ENCODE measurements at places on chromosomes 5 and 9.

GRCh38 chr5:165919196-165919595 is 2372.2 kb upstream of the WWC1 start:
- H3K27ac ChIP-seq = no peak overlapping the region
- H3K36me3 ChIP-seq = no peaks in the 10 kb centered on the region
- no peaks in the 10 kb centered on the region for H3K4me1 ChIP-seq
- no peak for DNase-seq
- no peaks in the 10 kb centered on the region for H3K27me3 ChIP-seq

GRCh38 chr5:131264451-131265099 is 722 bp downstream of the CDC42SE2 start:
- peak; percentile 46 for DNase-seq
- peak overlapping the region; percentile 85 for H3K27ac ChIP-seq
- no peaks in the 10 kb centered on the region for H3K27me3 ChIP-seq
- peak overlapping the region; percentile 94 for H3K4me3 ChIP-seq
- no peaks in the 10 kb centered on the region for H3K36me3 ChIP-seq
- H3K4me1 ChIP-seq = no peaks in the 10 kb centered on the region

- no peaks in the 10 kb centered on the region for H3K36me3 ChIP-seq
- H3K27me3 ChIP-seq = no peaks in the 10 kb centered on the region
- no peaks in the 10 kb centered on the region for H3K4me1 ChIP-seq
Measured at GRCh38 chr5:147986134-147986757, 77.5 kb upstream of the SPINK5 start.

DNA sequence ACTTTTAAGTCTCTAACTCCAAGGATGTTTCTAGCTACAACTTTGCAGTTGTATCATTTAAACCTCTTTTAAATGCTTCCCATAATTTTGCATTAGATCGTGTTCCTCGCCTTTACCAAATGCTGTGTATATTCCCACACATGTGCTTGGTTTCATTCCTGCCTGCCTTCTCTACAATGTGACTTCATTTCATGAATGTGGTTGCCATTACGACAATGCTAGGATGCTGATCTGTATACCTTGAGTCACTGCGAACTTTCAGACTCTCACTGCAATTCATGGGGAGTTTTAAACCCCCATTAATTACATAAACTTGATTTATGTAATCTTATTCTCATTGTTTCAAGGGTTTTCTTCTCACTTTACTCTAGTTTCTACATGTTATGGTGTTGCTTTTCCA is 50.3 kb downstream of the UBE2QL1 start:
- H3K36me3 ChIP-seq = no peaks in the 10 kb centered on the region
- no peaks in the 10 kb centered on the region for H3K27me3 ChIP-seq
- DNase-seq = no peak
- H3K27ac ChIP-seq = no peak overlapping the region
- H3K4me1 ChIP-seq = no peaks in the 10 kb centered on the region
- no peak overlapping the region for H3K4me3 ChIP-seq

DNA sequence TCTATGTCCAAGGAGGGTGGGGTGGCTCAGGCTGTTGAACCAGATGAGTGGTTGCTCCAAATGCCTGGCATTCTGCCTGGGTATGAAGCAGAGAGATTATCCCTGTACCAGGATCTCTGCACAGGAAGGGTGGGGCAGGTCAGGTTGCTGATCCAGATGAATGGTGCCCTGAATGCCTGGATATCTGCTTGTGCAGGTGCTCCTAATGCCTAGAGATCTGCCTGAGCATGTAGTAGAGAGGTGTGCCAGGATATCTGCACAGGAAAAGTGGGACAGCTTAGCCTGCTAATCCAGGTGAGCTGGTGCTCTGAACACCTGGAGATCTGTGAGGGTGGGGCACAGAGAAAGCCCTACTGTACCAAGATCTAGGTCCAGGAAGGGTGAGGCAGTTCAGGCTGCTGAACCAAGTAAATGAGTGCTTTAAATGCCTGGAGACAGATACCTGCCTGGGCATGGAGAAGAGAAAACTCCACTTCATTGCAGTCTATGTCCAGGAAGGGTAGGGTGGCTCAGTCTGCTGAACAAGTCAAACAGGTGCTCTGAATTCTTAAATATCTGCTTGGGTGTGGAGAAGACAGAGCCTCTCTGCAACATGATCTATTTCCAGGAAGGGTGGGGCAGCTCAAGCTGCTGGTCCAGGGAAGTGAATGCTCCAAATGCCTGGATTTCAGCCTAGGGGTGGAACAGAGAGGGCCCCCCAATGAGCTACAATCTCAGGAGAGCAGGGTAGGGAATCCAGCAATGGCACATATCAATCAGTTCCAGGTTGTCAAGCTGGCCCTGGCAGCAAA is 189.4 kb upstream of the DMRTA1 start:
- no peak overlapping the region for H3K4me3 ChIP-seq
- no peaks in the 10 kb centered on the region for H3K36me3 ChIP-seq
- peaks cover 11% of the 10 kb centered on the region for H3K27me3 ChIP-seq

DNA sequence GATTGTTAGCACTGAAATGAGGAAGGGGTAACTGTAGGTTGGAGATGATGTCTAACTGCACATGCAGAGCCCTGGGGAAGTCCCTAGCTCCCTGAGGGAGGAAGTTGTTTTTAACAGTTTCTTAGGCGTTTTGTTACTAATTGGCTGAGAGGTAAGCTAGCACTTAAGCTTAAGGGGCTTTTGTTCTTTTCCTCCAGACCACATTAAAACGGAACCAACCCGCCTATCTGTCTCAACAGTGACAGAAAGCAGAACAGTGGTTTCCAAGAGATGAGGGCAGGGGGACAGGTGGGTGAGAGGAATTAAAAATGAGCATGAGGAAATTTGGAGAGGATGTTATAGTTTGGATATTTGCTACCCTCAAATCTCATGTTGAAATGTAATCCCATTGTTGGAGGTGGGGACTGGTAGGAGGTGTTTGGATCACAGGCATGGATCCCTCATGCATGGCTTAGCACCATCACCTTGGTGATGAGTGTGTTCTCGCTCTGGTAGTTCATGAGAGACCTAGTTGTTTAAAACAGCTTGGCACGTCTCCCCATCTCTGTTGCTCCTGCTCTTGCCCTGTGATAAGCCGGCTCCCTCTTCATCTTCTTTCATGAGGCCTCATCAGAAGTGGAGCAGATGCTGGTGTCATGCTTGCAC is 38.9 kb downstream of the LYRM7 start:
- no peak overlapping the region for H3K4me3 ChIP-seq
- no peak overlapping the region for H3K27ac ChIP-seq
- H3K27me3 ChIP-seq = no peaks in the 10 kb centered on the region
- no peaks in the 10 kb centered on the region for H3K4me1 ChIP-seq
- H3K36me3 ChIP-seq = no peaks in the 10 kb centered on the region

DNA sequence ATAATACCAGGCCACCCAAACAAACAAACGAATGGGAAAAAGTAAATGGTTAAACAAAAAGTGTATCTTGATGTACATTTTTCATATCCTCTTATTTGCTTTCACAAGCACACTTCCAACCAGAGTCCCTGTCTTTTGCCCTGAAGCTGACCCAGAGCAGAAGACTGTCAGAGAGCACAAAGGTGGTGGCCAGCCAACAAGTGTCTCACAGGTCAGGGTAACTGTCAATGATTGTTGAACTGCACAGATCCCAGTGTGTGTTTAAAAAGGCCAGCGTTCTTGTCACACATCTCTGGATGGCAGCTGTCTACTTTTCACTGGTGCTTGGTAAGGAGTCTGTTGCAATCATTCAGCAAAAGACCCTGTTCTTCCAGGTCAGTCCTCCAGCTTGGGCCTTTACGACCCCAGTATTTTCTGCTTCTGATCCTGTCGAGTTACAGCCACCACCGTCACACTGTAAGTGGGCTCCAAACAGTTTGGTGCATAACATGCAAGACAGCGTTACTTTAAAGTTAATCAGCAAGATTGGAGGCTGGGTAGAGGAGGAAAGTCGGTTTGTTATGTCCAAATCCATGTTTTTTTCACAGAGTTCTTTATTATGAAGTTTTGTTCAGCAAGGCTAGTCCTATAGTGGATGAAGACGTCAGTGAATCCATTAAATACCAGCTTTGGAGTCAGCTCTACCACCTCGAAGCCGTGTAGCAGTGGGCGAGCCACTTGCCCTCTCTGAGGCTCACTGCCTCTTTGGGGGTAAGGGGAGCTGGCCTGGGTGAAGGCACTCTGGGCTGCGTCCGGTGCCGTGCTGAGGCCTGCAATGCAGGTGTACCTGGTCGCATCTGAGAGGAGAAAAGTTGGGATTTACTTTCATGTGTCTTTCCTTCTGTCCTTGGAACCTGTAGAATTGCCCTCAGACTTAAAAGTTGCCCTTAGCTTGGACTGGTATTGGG is 265.7 kb downstream of the AOPEP start:
- no peak overlapping the region for H3K27ac ChIP-seq
- DNase-seq = no peak
- no peak overlapping the region for H3K4me3 ChIP-seq
- no peaks in the 10 kb centered on the region for H3K36me3 ChIP-seq
- H3K27me3 ChIP-seq = no peaks in the 10 kb centered on the region

- H3K36me3 ChIP-seq = no peaks in the 10 kb centered on the region
- H3K27ac ChIP-seq = no peak overlapping the region
- H3K4me3 ChIP-seq = no peak overlapping the region
- DNase-seq = no peak
- H3K27me3 ChIP-seq = no peaks in the 10 kb centered on the region
Measured at GRCh38 chr5:158792186-158792585, 307.5 kb downstream of the EBF1 start.

DNA sequence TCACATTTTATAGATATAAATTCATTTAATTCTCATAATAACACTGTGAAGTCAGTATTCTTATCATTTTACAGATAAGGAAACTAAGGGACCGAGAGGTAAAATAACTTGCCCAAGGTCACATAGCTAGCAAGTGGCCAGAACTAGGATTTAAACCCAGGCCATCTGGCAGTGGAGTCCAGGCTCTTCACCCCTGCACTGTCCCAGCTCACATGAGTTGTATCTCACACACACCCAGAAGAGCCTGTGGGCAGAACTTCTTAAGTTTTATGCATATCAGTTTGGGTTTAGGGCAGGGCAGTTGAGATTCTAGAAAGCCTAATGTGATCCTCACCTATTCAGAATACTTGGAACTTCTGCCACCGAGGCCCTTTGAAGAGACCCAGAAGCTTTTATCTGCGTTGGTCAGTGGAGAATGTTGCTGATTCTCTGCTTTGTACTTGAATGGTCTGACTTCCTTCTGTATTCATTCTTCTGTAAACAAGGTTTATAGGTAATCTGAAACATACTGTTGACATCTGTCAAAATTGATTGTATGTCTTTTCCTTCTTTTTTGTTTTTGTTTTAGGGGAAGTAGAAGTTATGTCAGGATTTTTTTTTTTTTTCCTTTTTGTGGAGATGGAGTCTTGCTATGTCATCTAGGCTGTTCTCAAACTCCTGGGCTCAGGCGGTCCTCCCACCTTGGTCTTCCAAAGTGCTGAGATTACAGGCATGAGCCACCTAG is 75.8 kb downstream of the KIAA1958 start:
- H3K4me1 ChIP-seq = peaks cover 4% of the 10 kb centered on the region
- no peak overlapping the region for H3K4me3 ChIP-seq
- DNase-seq = no peak
- no peaks in the 10 kb centered on the region for H3K27me3 ChIP-seq

GRCh38 chr9:70514273-70514672 is 99.8 kb upstream of the KLF9 start:
- DNase-seq = no peak
- no peak overlapping the region for H3K4me3 ChIP-seq
- no peak overlapping the region for H3K27ac ChIP-seq
- H3K27me3 ChIP-seq = no peaks in the 10 kb centered on the region
- H3K36me3 ChIP-seq = no peaks in the 10 kb centered on the region

DNA sequence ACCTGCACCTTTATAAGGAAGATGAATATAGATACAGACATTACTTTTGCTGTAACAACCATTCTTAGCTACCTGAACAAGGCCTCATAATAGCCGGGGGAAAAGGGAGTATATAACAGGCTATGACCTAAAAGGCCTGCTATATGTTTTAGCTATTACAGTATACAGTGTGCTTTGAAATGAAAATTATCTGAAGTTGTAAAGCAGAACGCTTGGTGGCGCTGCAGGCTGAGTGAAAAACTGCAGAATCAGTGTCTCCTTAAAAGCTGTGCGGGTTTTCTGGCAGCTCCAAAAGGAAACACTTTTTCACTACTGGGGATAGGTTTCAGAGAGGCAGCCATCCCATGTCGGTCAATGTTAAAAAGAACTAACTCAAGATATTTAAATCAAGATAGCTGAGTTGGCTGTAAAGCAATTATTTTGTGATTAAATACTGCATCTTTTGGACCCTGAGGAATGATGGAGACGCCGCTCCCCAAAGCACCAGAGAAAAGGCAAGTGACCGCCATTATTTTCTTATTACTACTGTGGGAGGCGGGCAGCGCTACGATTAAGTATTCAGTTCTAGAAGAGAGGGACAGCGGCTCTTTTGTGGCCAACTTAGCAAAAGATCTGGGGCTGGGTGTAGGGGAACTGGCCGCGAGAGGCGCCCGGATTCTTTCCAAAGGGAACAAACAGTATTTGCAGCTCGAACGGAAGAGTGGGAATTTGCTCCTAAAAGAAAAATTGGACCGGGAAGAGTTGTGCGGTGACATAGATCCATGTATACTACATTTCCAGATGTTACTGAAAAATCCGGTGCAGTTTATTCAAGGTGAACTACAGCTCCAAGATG is 5.9 kb downstream of the PCDHB6 start:
- H3K4me1 ChIP-seq = no peaks in the 10 kb centered on the region
- DNase-seq = no peak
- H3K27ac ChIP-seq = no peak overlapping the region
- H3K36me3 ChIP-seq = no peaks in the 10 kb centered on the region

DNA sequence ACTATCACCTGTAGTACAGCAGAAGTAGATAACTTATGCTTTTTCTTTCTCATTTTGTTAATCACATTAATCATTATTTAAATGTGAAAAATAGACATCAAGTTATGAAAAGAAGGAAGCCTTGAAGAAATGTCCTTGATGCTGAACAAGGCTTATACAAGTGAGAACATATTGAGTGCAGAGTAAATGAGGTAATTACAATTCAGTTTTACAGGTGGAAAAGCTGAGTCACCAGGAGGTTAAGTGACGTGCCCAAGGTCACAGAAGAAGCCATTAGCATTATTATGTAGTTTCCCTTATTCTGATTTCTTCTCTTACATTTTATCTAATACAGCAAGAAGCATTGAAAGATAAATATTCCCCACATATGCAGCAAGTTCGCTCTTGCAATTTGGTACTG is 998.5 kb upstream of the CDH6 start:
- no peaks in the 10 kb centered on the region for H3K36me3 ChIP-seq
- no peaks in the 10 kb centered on the region for H3K4me1 ChIP-seq
- H3K27me3 ChIP-seq = no peaks in the 10 kb centered on the region
- H3K27ac ChIP-seq = no peak overlapping the region
- no peak for DNase-seq
- no peak overlapping the region for H3K4me3 ChIP-seq

GRCh38 chr5:177368869-177369644 is 11.3 kb downstream of the RGS14 start:
- H3K4me3 ChIP-seq = no peak overlapping the region
- H3K27ac ChIP-seq = no peak overlapping the region
- no peaks in the 10 kb centered on the region for H3K36me3 ChIP-seq
- no peaks in the 10 kb centered on the region for H3K27me3 ChIP-seq
- peaks cover 5% of the 10 kb centered on the region for H3K4me1 ChIP-seq

- H3K27me3 ChIP-seq = no peaks in the 10 kb centered on the region
- no peak within 1 kb of the TSS for H3K27ac ChIP-seq
- H3K4me1 ChIP-seq = no peaks in the 10 kb centered on the region
- no peaks in the 10 kb centered on the region for H3K36me3 ChIP-seq
Measured at GRCh38 chr5:19987612-19988361, at the start of gene CDH18. CDH18 (minus strand) TSS chr5:19988200; CDS start chr5:19838986, 149,214 bp downstream.

Data from fibroblast of lung (primary cell).